ENCODE measurements at places on chromosomes 4 and X. TPM values are rescaled to one million over a fixed set of nuclear protein-coding genes. Genes with fewer than 3 reads are reported as not detected.

GRCh38 chrX:47098338-47099094, 20.3 kb downstream of the RGN start:
- no peak for DNase-seq

DNA sequence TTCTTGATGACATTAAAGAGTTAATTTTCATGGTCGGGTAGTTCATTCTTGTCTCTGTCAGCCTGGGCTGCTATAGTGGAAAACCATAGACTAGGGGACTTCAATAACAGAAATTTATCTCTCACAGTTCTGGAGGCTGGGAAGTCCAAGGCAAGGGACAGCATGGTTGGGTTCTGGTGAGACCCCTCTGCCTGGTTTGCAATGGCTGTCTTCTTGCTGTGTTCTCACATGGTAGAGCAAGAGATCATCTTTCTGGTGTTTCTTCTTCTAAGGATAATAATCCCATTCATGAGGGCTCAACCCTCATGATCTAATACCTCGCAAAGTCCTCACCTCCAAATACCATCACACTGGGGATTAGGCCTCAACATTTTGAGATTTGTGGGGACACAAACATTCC, 50.1 kb downstream of the RHOH start:
- DNase-seq = no peak

Gene MTCP1
- total RNA-seq = 16.5 TPM

- DNase-seq = no peak
Observed at GRCh38 chrX:75230296-75230695, 43.6 kb upstream of the UPRT start.

DNA sequence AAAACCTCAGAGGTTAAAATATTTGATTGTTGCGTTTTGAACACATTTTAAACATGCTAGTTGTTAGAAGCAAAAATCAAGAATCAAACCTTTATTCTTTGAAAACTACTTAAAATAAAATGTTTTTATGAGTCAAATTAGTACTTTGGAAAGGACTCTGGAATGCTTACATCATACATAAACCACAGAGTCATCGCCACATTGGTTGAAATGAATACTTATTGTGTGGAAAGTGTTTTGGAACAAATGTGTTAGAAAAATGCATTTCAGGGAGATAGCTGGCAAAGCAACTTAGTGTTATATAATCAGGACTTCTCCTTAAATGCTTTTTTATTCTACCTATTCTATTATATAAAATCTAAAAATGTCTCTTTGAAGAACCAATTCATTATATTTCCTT, 49.4 kb upstream of the CAMK2D start:
- no peak for DNase-seq

- no peak for DNase-seq
Observed at GRCh38 chr4:81850701-81851100, 379.0 kb upstream of the RASGEF1B start.

Gene P2RY4
- 1.3 TPM for total RNA-seq

GRCh38 chr4:5691491-5692132, 16.7 kb downstream of the EVC2 start:
- DNase-seq = no peak

DNA sequence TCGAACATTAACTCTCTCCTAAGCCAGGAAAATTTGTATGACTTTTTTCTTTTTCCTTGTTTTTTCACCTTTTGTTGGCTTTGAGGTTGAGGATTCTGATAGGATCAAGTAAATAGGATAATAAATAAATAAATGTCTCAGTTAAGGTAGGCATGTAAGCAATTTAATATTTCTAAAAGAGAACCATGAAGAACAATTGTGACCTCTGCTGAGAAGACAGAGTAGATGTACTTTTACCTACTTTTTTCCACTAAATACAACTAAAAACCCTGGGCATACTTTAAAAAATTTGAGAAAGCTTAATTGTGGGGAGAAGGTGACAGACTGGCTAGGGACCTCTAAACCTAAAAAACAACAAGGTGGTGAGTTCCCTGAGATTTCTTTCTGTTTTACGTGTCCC, 31.6 kb upstream of the CLNK start:
- no peak for DNase-seq

- DNase-seq = no peak
Observed at GRCh38 chr4:161828061-161828460, 335.7 kb downstream of the FSTL5 start.

GRCh38 chrX:55167124-55167803, 52.9 kb upstream of the PAGE5 start:
- DNase-seq = no peak

Gene PPP2R2C
- total RNA-seq = 0.03 TPM

- DNase-seq = no peak
Observed at GRCh38 chrX:22273714-22274317, 1.1 kb downstream of the CBLL2 start.

Gene RRH
- total RNA-seq = 0.21 TPM

Gene TRAM1L1
- total RNA-seq = 1.8 TPM

GRCh38 chrX:107601759-107602158, 26.6 kb upstream of the PRPS1 start:
- no peak for DNase-seq

GRCh38 chrX:54177306-54177705, 5.7 kb downstream of the FAM120C start:
- no peak for DNase-seq

- no peak for DNase-seq
Observed at GRCh38 chr4:173227756-173228155, 59.1 kb downstream of the GALNT7 start.

- DNase-seq = no peak
Observed at GRCh38 chrX:45208121-45208856, 7.6 kb upstream of the DIPK2B start.

Gene IL3RA
- total RNA-seq = 21.6 TPM

Gene AFM
- total RNA-seq = 0.09 TPM

DNA sequence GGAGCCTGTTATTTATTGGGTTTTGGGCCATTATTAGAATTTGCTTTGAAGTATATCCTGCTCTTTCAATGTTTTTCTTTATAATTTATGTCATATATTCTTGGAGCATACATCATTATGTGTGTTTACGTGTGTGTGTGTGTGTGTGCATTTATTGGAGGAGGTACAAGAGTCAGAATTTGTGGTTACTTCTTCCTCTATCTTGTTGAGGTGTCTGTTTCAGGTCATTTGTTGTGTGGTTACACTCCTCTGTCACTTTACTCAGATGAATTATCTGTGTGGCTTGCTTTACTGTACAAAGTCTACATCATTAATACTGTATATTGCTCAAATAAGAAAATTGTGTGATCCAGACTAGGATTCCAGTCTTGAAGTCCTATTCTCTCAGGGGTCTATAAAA, 1957.4 kb upstream of the TENM3 start:
- no peak for DNase-seq

- DNase-seq = no peak
Observed at GRCh38 chr4:136823020-136823419, 709.3 kb downstream of the PCDH18 start.

GRCh38 chr4:57103051-57103450, 7.1 kb downstream of the IGFBP7 start:
- DNase-seq = peak; percentile 78

DNA sequence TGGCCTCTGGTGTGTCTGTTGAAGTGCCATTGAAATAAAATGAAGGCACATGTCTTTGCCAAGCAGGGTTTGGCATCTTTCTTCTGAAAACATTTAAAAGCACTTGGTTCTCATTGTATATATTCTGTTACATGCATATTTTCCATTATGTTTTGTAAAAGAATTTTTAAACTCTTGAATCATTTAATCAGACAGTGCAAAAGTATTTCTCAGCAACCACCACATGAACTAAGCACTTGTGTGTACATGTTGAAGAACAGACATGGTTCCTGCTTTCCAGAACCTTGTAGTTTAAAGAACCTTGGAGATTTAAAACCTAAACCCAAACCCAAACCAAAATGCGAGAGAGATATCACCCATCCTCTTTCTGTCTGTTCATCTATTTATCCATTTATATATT, 220.3 kb upstream of the GIMD1 start:
- no peak for DNase-seq

DNA sequence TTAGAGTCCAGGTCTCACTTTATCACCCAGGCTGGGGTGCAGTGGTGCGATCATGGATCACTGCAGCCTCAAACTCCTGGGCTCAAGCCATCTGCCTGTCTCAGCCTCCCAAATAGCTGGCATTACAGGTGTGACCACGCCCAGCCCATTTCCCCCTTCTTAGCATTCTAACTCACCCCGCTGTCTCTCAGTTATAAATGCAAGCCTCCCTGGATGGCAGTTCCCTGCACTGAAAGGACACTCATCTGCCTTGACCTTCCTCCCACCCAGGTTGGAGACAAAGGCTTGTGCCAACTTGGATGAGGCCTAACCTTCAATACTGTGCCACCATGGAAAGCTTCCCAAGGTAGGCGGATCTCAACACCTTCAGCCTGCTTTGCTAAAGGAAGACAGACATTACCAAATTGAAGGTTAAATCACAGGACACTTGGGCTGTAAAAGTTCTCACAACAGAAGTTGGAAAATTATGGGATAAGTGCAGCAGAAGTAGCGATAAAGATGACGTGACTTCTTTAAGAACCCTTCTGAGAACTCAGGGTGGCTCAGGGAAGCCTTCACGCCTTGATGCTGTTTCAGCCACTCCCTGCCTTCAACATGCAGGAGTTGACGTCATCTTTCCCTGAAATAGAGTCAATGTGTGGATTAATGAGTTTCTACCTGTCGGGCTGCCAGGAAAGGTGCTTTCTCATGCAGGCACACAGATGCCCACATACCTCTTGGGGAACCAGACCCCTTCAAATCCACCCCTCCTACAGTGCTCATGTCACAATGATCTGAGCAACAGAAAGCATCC, 10.6 kb upstream of the GPM6B start:
- no peak for DNase-seq

- DNase-seq = no peak
Observed at GRCh38 chrX:16573781-16574180, 76.2 kb upstream of the S100G start.

Gene MXRA5
- 4.4 TPM for total RNA-seq

DNA sequence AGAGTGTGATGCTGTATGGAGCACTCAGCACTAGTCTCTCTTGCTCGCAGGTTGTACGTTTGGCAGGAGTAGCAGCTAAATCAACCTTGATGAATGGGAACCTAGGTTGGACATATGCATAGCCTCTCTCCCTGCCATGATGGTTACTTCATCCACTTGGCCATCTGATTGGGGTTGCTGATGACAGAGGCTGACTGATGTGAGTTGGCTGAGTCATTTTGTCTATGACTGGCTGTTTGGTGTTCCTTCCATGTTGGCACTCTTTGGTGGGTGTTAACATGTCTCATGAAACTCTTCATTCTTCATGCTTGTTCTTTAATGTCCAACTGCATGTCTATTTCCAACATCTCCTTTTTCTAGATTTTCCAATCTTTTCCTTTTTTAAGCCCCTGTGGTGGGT, 31.6 kb upstream of the SPARCL1 start:
- no peak for DNase-seq

GRCh38 chr4:144714166-144714565, 68.2 kb downstream of the HHIP start:
- no peak for DNase-seq

GRCh38 chr4:57110640-57111511, 691 bp upstream of the IGFBP7 start:
- DNase-seq = peak; percentile 83

Gene TMEM144
- 16.4 TPM for total RNA-seq

DNA sequence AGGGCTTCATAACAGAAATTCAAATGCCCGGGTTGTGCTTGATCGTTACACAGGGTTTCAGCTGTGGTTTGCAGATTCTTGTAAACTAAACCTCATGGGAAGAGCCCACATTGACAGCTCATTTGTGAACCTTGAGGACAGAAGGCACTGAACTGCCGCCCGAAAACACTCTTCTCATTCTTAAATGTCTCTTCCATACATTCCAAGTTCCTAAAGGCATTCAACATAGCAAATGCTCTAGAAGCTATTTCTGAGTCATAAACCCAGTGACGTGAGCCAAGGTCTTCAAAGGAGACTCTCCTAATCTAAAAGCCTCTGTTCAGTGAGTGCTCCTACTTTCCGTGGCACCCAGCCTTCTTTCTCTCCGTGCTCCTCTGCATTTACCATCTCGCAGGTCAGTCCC, 737.8 kb upstream of the FRG1 start:
- DNase-seq = peak; percentile 20

Gene SNCA
- 12.1 TPM for total RNA-seq

DNA sequence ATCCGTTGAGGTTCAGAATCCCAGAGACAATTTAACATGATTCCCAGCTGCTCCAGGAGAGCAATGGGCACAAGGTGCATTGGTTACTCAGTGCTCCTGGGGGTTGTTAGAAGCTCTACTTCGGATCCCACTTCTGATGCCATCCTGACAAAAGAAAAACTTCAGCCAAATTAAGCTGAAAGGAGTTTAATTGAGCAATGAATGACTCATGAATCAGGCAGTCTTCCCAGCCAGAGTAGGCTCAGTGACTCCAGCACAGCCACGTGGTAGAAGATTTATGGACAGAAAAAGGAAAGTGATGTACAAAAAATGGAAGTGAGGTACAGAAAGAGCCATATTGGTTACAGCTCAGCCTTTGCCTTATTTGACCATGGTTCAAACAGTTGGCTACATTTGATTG, 95.7 kb downstream of the PWWP3B start:
- no peak for DNase-seq

- no peak for DNase-seq
Observed at GRCh38 chr4:1294891-1295290, 5.2 kb downstream of the MAEA start.

DNA sequence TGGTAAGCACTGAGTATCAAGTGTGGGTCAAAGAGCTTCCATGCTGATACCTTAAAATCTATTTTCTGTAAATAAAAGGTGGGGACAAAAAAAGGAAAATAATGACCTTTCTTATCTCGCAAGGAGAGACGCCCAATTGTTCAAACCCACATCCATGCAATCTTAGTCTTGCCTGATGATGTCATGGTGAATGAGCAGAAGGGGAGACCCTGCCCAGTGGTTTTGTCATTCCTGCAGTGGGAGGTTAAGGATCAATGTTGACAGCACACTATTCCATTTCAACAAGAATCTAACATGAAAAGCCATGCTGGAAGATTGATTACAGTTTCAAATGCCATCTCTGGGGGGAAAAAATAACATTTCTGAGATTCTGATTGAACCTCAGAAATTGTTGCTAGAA, 40.7 kb upstream of the PUDP start:
- no peak for DNase-seq

GRCh38 chrX:2933125-2933900, 4.2 kb upstream of the ARSD start:
- DNase-seq = no peak

Gene REPS2
- total RNA-seq = 11.3 TPM

GRCh38 chr4:2794486-2795299, 1.8 kb downstream of the SH3BP2 start:
- peak; percentile 40 for DNase-seq

DNA sequence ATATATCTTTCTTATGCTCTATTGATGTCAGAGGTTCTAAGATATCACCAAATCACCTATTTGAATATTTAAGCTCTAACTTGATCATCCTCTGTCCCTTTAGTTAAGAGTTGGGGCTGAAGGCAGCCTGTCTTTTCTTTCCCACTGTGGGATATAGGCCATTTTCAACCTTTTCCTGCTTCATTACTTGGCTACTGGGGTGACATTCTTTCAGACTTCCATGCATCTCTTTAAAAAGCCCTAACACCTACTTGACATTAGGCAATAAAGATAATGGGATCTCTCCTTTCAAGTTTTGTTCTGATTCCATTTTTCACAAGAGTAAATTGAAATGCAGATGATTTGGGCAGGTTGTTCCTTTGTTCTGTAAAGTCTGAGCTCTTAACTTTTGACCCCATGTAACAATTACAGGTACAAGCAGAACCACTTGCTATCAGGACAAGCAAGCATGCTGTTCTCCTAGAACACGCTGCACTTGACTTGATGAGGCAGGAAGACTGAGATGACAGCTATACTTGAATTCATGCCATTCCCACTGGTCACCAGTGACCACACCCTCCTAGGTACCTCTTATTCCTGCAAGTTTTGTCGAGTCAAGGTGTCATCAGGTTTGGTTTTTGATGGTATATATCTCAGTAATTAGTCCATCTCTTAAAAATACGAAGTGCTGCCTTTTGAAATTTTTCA, 18.2 kb downstream of the HOPX start:
- DNase-seq = no peak

Gene TASL
- 3.2 TPM for total RNA-seq

Data from lung (tissue), 17 donors.